ENCODE measurements at places on chromosomes 5 and 9.
A peak's percentile ranks its signal among the peaks of the same experiment; 100 is the strongest.

DNA sequence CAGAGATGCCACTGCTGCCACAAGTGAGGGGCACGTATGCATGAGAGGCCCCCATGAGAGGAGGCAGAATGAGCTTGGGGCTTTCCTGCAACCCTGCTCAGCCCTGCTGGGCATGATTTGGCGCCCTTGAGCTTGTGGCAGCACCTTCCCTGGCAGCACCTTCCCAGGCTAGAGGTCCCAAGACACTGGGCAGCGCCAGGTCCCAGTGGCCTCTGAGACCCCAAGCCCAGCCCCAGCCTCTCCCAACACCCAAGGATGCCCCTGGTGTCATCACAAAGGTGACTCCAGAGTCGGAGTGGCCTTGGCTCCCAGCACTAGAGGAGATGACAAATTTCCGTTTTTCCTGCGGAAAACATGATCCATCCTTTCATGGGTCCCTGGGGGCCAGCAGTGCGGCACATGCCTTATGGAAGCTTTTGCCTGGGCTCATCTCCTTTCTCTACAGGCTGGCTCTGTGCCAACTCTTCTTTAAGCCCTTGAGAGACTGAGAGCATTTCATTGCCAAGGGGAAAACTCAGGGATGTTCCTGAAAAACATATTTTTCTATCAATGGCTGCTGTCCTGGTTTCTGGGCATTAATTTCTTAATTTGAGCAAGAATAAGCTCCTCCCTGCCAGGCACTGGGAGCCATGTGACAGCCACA is 77.1 kb upstream of the ADAMTS2 start:
- DNase-seq, result no peak

DNA sequence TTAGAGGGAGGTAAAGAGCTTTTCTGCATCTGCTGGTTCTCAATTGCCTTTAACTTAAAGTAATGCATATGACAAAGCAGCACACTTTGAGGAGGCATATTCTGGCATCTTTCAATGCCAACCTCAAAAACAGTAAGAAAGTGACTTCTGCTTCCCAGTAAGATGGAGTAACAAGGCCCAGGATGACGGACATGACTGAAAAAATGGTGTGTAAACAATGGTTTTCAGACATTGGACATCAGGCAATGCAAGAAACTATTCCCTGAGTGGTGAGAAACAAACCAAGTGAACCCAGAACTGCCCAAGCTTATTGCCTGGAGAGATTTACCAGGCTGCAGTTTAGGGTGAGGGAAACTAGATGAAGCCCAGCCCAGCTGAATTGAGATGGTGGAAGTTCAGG is 39.8 kb upstream of the TTC39B start:
- DNase-seq, result no peak

DNA sequence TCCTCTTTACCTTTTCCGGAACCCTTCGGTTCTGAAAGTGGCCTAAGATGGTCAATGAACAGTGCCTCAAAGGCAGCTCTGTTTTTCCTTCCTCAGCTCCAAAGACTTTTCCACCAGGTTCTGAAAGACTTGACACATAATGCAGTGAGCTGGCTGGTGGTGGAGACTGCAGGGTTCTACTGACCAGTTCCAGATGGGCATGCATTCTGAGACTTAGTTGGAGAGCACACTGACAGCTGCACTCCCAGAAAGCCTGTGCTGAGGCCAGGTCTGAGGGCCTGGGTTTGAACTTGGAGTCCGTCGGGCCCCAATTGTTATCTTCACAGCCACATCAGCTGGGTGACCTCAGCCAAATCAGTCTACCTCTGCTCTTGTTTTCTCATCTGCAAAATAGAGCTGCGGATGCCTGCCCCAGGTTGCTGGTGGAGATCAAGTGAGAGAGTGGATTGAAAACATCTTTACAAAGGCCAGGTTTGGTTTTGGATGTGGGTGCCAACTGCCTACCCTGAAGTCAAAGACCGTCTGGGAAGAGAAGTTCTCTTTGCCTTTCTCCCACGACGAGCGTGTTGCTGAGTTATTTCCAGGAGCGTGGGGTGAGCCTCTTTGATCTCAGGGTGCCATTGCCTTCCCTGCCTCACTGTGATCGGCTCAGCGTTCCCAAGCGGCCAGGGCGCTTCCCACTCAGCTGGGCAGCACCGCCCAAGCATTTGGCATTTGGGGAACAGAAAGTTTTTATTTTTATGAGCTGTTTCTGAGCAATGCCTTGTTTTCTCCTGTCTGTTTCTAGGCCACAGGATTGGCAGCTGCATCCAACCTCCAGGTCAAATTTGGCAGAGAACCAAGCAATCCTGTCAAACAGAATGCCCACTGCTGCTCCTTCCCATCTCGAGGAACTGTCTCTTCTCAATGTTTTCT is 54.9 kb downstream of the RAD23B start:
- peak; percentile 18 for DNase-seq

DNA sequence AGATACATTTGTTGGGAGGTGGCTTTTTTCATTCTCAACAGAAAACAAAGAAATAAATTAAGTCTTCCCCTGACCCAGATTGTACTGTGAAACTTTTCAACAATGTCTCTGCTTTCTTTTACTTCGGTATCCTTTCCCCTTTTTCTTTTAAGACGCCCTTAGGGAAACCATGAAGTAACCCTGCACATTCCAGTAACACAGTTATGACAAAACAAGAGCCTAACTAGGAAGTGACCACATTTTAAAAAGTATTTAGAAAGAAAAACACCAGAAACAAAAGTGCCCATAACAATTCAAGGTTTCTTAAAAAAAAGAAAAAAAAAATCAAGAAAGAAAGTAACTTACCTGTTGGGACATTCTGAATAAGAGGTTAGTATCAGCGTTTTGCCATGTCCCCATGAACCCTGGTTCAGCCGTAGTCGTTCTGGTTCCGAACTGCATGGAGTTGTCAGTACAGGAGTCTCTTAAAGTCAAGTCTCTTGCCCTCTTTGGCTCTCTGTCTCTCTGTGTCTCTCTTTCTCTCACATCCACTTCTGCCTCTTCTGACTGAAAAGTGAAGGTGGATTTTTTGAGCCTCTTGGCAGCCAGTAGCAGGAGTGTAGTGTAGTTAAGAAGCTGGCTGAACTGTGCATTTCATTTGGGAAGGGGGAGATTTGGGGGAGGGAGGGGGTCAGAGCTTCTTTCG is 142.9 kb downstream of the BNC2 start:
- DNase-seq, result no peak

DNA sequence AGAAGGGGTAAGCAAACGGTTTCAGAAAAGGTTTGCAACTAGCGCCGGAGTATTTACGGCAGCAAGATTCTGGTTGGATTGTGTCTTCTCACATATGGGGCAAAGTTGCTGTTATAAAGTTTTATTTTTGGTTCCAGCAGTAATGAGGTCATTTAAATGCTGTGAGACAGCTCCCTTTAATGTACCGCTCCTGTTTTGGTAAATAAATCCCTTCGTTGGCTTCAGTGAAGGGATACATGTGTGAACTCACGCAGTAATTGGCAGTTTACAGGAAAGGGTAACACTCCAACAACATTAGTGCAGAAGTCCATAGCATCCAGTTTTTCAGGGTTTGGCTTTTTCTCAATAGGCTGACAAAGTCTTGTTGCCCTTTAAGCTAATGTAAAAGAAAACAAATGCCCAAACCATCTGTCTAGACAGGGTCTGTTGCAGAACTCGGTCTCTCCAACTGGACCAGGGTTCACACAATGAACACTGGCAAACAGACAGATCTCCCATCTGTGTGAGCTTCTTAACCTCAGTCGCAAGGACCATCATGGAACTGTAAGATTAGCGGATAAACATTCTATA is 184.0 kb downstream of the GOLPH3 start:
- DNase-seq, result no peak

GRCh38 chr5:173228639-173229381 is 6.2 kb downstream of the NKX2-5 start:
- no peak for DNase-seq

GRCh38 chr5:66615136-66615535 is 18.9 kb downstream of the MAST4 start:
- no peak for DNase-seq

DNA sequence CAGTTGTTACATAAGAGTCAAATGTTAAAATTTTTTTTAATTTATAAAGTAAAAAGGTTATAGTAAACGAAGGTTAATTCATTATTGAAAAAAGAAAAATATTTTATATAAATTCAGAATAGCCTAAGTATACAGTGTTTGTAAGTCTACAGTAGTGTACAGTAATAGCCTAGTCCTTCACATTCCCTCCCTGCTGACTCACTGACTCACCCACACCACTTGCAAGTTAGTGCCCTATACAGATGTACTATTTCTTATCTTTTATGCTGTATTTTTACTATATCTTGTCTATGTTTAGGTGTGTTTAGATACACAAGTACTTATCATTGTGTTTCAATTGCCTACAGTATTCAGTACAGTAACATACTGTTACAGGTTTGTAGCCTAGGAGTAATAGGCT is 57.6 kb downstream of the MAMDC2 start:
- DNase-seq, result no peak

GRCh38 chr9:120490888-120491595 is 88.9 kb downstream of the CDK5RAP2 start:
- DNase-seq, result peak; percentile 31

DNA sequence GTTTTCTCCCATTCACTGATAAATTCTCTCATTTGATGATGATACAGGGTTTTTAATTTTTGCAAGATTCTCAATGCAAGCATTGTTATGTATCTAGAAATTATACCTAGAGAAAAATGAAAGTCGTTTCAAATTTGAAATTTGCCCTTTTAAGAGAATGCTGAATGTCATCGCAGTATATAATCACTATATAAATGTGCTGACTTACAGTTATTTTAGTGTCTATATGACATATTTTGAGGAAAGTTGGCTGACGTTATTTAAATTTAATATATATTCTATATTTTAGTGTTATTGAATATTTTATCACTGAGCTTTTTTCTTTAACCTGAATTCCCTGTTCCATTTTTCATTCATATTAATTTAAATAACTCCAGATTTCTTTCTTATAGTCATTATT is 29.8 kb downstream of the LYRM7 start:
- no peak for DNase-seq

Data from Ammon's horn (tissue), 1 donor.